ENCODE measurements at places on chromosomes 4 and X.

DNA sequence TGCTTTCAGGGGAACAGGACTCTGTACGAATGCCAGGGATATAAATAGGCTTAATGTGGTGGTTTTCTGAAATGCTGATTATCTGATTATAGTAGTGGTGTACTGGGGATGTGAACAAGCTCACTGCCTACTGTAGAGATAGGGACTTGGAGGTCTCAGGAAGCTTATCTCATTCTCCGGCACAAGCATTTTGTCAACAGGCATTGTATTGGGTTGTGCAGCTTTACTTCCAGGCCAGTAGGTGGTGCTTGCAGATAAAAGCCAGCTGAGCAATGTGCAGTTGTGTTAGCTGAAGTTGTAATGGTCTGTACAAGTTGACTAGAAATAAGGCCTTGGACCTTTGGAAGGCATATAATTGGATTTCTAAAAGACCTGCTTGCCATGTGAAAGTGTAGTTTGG, 49.5 kb upstream of the TMLHE start:
- no peak for DNase-seq

DNA sequence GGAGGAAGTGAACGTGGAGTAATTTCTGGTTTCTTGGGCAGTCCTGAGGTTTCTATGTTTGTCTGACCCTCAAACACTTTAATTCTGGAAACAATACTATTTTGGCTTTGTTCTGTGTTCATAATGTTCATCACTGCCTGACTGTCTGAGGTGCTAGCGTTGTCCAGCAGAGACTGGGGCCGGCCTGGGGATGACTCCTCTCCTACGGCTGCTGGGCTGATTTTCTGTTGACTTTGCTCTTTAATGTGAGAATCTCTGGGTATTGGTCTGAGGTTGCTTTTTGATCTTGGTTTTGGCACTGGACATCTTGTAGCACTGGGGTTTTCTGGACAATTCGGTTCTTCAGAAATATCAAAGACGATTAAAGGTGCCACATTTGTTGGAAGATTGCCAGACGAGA, 75.8 kb downstream of the RPS3A start:
- DNase-seq: no peak

DNA sequence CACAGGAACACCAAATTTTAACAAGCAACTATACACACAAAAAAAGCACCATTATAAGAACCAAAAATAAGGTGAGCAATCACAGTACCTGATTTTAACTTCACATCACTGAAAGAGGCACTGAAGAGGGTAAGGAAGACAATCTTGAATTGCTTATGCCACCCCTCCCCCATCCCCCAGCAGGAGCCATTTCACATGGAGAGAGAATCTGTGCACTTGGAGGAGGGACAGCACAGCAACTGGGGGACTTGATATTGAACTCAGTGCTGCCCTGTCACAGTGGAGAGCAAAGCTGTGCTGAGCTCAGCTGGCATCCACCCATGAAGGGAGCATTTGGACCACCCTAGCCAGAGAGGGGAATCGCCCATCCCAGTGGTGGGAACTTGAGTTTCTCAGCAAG, 56.0 kb downstream of the NUDT11 start:
- no peak for DNase-seq

DNA sequence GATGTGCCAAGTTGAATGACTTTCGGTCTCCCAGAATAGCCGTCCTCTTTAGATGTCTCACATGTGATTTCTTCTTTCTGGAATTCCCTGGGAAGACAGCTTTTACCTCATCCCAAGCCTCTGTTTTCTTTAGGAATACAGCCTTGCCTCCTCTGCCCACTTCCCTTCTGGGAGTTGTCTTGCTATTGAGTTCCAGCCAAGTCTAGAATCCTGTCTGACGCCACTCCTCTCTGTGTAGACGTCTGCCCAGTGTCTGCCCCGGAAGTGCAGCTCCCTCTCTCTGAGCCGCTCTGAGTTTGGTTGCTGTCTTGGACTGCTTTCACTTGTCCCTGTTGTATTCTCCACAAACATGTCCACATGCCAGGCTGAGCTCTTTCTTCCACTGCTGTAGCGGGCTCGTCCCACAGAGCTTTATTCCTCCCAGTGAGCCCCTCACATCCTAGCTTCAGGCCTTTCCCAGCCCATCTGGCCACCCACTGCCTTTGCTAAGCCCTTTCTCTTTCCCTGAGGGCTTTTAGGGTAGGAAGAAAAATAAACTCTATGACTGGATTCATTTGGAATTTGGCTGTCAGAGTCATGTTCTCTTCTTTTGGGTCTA, 9.0 kb upstream of the IGFBP7 start:
- DNase-seq: peak; percentile 91

DNA sequence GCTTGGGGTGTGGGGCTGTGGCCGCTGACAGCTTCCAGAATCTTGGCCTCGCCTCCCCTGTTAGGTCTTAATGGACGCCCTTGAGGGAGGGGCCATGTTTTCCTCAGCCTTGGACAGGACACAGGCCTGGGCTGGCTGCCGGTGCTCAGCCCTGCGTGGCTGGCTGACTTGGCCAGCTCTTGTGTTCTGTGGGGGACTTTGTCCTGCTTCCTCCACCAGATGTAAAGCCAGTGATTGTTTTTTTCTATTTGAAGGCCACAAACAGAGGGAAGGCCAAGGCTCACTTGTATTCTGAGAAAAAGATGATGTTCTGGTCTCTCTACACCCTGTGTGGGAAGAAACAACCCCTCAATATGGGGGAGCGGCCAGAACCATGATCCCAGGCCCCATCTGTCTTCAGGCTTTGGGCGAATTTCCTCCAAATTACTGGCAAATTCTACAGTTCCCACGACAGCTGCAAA, 71.3 kb downstream of the HTRA3 start:
- DNase-seq: no peak

DNA sequence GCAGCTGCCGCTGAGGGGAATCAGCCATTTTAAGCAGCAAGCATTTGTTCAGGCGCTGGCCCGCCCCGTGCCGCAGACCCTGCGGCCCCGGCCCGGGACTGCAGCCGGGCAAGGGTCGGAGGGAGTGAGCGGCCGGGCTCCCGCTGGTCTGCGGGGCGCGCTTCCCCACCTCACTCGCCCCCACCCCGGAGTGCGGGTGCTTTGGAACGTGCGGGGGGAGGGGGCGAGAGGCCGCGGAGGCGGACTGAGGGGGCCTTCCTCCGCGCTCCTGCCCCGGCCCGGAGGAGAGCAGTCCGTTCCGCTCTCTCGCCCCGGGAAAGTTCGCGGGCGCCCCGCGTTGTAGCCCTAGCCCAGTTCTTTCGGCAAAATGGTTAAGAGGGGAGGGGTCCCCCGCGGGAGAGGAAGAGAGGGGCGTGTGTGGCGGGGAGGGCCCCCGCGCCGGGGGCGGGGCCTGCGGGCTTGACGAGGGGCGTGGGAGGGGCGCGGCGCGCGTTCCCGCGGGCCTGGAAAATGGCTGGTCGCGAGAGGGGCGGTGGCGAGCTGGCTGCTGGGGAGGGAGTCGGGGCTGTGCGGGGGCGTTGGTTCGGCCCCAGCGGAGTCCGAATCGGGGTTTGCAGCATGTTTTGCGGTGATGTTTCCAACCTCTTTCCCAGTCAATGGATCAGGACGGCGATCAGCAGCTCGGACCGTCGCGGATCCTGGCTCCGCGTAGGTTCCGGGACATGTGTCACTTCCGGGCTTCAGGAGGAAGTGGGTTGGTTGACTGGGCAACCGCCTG, 942 bp downstream of the ING2 start:
- peak; percentile 88 for DNase-seq

- DNase-seq: no peak
Observed at GRCh38 chr4:36198068-36198808, 46.1 kb downstream of the ARAP2 start.

DNA sequence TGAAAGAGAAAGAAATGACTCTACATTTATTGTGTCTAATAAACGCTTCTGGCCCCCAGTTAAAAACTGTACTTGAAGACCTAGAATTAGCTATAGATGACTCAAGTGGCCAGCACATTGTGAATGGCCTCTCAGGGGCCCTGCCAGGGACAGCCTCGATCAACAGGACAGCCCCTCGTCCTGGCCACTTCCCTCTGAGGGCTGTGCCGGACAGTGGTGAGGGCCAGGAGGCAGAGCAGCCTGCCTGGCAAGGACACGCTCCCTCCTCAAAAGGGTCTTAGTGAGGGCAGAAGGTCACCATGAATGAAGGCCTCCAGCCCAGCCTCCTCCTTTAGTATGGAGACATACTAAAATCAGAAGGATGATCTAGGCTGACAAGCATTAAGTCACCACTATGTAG, 16.5 kb downstream of the RNF212 start:
- DNase-seq: no peak

DNA sequence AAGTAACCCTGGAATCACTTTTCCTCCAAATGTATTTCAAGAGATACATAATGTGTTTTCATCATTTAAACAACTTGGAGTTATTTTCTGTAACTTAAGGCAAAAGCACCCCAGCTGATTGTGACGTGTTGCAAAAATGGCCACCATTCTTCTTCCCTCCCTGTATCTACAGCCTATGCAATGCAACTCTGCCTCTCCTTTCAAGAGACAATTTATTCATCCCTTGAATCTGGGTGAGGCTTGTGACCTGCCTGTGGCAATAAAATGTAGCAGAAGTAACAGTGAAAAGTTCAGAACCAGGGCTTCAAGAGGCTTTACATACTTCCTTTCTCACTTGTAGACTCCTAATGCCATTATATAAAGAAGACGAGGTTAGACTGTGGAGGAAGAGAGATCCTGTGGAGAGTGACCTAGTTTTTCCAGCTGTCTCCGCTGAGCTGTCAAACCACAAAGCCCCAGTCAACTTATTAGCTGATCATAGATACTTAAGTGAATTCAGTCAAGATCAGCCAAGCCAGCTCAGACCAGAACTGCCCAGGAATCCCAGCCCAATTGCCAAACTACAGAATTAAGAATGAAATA, 81.0 kb upstream of the KLF3 start:
- DNase-seq: no peak

GRCh38 chr4:30181512-30181911, 538.7 kb upstream of the PCDH7 start:
- DNase-seq: no peak

DNA sequence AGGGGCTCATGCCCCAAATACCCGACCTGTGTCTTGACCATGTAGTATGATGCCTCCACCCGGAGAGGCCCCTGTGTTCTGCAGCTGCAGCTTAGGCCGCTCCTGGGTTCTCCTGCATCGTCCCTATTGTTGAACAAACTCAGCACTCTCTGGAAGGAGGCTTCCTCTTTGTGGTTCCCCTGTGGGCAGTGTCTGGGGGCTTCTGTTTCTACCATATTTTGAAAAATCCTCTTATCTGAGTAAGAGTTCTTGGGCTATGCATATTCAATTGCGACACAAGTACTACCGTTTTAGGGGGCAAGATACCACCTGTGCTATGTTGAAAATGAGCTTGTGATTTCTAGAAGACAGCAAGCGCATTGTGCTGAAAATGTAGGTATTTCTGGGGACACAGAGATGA, 276.6 kb downstream of the DHRSX start:
- no peak for DNase-seq

- peak; percentile 1 for DNase-seq
Observed at GRCh38 chr4:151530230-151530629, 121.3 kb downstream of the FHIP1A start.
